Pancreas (tissue), 10 donors: ENCODE measurements at places on chromosomes 4 and X. TPM values are rescaled to one million over a fixed set of nuclear protein-coding genes. Genes with fewer than 3 reads are reported as not detected.

DNA sequence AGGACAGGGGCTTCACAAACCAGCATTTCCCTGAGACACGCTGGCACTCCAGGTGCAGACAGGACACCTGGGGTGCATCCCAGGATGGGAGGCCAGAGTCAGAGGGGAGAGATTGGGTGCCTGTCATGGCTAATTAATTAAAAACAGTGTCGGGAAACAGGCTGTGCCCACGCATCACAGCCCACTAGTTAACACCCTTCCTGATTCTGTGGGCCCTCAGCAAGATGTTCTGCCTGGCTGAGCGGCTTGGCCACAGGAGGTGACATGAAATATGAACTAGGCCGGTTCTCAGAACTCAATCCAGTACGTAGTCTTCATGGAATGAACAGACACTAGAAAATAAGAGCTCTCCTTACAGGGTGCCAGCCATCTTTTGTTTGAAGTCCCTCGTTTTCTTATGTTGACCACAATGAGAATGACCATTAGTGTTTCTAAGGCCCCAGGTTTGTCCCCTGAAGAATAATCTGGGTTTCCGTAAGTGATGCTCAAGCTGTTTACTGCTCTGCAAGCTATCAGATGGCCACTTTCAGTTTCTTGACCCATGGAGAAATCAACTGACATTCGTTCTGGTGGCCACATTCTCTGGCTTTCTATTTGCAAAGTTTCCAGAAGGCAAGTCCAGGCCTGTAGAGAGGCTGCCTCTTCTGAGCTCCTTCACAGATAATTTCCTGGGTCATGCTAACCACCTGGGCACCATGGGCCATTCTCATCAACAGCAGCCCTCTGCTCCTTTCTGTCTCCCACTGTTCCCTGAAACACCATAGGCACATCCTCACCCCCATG lies 72.3 kb downstream of the SLC34A2 start:
- H3K36me3 ChIP-seq: no peaks in the 10 kb centered on the region
- no peaks in the 10 kb centered on the region for H3K4me1 ChIP-seq
- no peak overlapping the region for H3K27ac ChIP-seq
- no peak for DNase-seq
- H3K4me3 ChIP-seq: no peak overlapping the region

DNA sequence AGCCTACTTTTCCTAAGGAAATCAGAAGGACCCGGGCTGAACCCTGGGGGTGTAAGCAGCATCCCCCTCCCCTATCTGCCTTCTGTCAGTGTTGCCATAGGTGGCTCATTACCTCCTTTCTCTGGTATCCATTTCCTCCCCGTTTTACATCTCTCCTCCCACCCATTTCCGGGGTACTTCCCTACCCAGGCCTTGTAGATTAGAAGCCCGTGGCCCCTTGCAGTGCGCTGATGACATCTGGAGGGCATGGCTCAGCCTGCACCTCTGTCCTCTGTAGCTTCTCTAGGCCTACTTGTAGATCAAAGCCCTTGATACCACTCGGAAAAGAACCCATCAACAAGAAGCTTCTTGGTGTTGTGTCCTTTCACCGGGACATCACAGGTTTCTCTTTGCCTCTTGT lies 71.8 kb downstream of the NBDY start:
- no peak for DNase-seq
- H3K36me3 ChIP-seq: no peaks in the 10 kb centered on the region
- H3K4me1 ChIP-seq: no peaks in the 10 kb centered on the region
- H3K27me3 ChIP-seq: no peaks in the 10 kb centered on the region
- no peak overlapping the region for H3K4me3 ChIP-seq

- H3K4me3 ChIP-seq: no peak overlapping the region
- no peak overlapping the region for H3K27ac ChIP-seq
- H3K27me3 ChIP-seq: no peaks in the 10 kb centered on the region
- no peaks in the 10 kb centered on the region for H3K36me3 ChIP-seq
- no peak for DNase-seq
Observed at GRCh38 chr4:126209147-126209546, 894.4 kb downstream of the FAT4 start.

DNA sequence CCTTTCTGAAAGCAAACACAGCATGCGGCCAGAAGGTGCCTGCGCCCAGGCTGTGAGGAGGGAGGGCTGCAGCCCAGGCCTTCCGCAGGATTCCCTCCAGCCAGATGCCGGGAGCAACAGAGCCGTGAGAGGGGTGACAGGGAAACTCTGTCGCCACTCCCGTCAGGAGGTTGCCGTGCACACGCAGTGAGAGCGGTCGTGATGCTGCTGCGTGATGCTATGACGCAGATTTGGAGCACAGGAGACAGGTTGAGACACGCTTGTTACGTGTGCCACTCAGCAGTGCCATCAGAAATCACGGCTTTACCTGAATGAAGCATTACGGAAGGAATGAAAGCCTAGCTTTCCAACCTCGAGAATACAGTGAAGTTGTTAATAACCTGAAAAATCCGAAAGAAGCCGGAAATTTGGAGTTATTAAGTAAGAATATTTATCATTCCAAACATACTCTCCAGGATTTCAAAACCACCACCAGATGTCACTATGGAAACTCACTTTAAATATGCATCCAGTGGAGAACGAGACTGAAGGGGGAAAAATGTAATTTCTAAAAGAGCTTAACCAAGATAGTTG lies 54.4 kb downstream of the FAT1 start:
- H3K27me3 ChIP-seq: no peaks in the 10 kb centered on the region
- no peak overlapping the region for H3K4me3 ChIP-seq
- H3K4me1 ChIP-seq: peaks cover 22% of the 10 kb centered on the region
- no peak overlapping the region for H3K27ac ChIP-seq
- DNase-seq: no peak

TEC gene
- total RNA-seq: 0.71 TPM

- no peak overlapping the region for H3K4me3 ChIP-seq
- DNase-seq: peak; percentile 16
- no peaks in the 10 kb centered on the region for H3K27me3 ChIP-seq
- no peaks in the 10 kb centered on the region for H3K4me1 ChIP-seq
- H3K36me3 ChIP-seq: no peaks in the 10 kb centered on the region
- no peak overlapping the region for H3K27ac ChIP-seq
Observed at GRCh38 chrX:43559644-43560043, 96.5 kb upstream of the MAOA start.

GRCh38 chr4:86981789-86982188 lies 47.0 kb downstream of the AFF1 start:
- no peak for DNase-seq
- H3K27me3 ChIP-seq: no peaks in the 10 kb centered on the region
- H3K4me3 ChIP-seq: no peak overlapping the region
- no peak overlapping the region for H3K27ac ChIP-seq

DNA sequence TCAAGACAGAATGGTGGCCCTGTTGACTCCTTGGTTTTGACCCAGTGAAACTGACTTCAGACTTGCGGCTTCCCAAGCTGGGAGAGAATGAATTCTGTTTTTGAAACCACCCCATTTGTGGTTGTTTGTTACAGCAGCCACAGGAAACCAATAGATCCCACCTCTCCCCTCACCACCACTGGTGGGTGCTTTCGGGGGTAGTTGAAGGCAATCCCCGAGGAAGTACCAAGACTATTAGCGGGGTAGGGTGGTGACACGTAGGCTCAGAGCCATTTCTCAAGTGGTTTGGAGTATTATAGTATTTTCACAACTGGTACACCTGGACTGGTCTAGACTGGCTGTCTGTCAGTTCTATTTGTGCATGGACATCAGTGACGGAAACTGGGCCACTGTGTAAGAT lies 189.1 kb upstream of the RBPJ start:
- DNase-seq: no peak
- no peaks in the 10 kb centered on the region for H3K36me3 ChIP-seq
- no peaks in the 10 kb centered on the region for H3K27me3 ChIP-seq
- H3K4me1 ChIP-seq: no peaks in the 10 kb centered on the region
- no peak overlapping the region for H3K4me3 ChIP-seq

DNA sequence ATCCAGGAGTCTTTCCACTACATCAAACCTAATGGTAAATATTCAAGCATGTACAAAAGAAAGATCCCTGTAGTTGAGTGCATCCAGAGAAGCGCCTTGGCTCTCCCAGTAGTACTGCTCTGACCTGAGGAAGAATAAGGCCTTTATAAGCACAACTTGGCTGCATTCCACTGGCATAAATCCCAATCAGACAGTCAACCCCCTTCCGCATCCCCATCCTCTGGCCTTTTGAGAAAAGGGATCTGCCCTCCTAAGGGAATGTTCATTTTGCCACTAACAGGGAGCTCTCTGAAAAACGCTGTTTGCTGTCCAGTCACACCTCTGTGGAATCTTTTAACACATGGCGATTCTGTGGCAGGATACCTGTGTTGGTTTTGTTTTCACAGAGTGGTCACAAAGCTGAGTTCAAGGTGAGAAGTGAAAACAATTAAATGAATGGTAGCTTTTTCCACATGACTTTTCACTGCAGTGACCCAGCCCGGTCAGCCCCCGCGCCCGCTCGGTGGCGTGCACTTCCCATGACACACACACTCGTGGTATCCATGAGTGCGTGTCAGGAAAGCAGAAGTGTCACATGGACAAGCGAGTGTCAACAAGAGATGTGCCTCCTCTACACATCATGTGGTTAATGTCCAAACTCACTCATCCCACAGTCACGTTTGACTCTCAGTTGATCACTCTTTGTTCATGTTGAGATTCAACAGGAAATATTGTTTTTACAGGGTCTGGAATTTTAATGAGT lies 112.2 kb upstream of the ENPP6 start:
- no peaks in the 10 kb centered on the region for H3K27me3 ChIP-seq
- no peaks in the 10 kb centered on the region for H3K36me3 ChIP-seq
- peaks cover 17% of the 10 kb centered on the region for H3K4me1 ChIP-seq

CNGA1 gene
- total RNA-seq: 0.79 TPM

- H3K4me3 ChIP-seq: no peak overlapping the region
- DNase-seq: no peak
- no peak overlapping the region for H3K27ac ChIP-seq
Observed at GRCh38 chrX:13939741-13940597, 89.7 kb downstream of the GEMIN8 start.

NKAP gene
- 4.0 TPM for total RNA-seq

DNA sequence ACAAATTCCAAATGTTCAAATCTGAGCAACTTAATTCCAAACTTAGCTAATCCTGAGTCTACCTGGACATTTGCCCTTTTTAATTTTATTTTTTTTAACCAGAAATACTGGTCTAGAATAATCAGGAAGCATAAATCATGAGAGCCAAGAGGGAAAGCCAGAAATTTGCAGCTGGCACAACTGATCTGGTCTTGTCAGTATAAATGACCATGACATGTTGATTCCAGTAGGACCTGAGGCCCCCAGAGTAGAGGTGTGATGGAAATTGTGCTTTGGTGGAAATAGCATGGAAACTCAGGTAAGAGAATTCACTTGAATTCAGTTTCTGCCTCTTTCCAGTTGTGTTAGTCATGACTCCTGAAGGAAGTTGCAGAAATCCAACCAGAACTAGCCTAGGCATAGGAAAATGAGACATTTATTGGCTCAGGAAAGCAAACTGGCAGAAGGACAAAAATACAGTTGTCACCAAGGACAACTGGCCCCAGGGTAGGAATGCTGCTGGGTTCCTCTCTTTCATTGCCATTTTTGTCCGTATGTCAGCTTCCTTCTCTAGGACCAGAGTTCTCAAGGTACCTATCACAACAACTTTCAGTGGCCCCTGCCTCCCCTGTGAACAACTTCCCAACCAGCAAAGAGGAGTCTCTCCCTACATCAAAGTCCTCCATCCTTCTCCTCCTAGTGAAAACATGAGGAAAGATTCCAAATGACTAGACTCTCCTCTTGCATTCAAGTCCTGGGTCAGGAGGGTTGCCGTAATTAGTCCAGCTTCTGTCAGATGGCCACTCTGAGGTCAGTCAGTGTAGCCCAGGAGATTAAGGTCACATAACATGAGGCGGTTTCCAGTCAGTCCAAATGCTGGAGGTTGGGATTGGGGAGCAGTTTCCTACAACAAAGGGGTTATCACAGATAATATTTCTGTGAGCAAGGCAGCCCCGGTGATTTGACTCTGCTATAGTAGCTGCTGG lies 29.3 kb upstream of the MYOZ2 start:
- DNase-seq: peak; percentile 8
- no peak overlapping the region for H3K27ac ChIP-seq
- no peaks in the 10 kb centered on the region for H3K27me3 ChIP-seq
- H3K4me1 ChIP-seq: peaks cover 8% of the 10 kb centered on the region
- no peaks in the 10 kb centered on the region for H3K36me3 ChIP-seq

ARHGEF38 gene
- total RNA-seq: 12.4 TPM

DNA sequence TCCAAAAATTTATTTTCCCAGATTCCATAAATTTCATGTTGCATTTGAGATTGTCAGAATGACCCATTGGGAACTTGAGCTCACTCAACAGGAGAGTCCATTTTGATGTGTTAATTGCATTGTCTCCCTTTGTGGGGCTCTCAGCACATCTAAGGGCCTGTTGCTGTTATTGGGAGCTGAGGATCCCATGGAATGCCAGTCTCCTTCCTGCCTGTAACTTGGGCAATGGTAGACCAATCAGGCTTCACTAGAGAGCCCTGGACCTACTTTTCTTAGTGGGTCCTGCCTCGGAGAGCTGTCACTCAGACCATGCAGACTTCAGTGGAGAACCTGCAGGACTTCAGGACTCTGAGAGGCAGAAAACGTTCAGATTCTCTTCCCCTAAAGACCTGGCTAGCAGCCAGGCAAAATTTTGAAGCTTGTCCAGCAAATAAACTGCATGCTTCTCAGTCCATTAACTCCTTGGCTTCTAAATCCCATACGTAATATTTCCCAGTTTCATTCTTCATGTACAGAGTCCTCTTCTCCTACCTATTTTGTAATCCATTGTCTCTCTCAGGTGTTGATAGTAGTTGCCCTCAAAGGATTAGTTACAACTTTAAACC lies 25.1 kb downstream of the OCRL start:
- DNase-seq: no peak
- no peaks in the 10 kb centered on the region for H3K36me3 ChIP-seq
- no peak overlapping the region for H3K4me3 ChIP-seq
- no peaks in the 10 kb centered on the region for H3K27me3 ChIP-seq

GRCh38 chr4:56255820-56256219 lies 131.5 kb downstream of the AASDH start:
- H3K36me3 ChIP-seq: no peaks in the 10 kb centered on the region
- H3K4me3 ChIP-seq: no peak overlapping the region

SOD3 gene
- total RNA-seq: 35.9 TPM

DRD5 gene
- not detected for total RNA-seq

GPR119 gene
- 1.5 TPM for total RNA-seq

GRCh38 chrX:49197543-49198087 lies 2.4 kb downstream of the SYP start:
- DNase-seq: no peak
- H3K4me3 ChIP-seq: no peak overlapping the region
- peaks cover 4% of the 10 kb centered on the region for H3K4me1 ChIP-seq
- H3K27ac ChIP-seq: no peak overlapping the region
- no peaks in the 10 kb centered on the region for H3K27me3 ChIP-seq

DNA sequence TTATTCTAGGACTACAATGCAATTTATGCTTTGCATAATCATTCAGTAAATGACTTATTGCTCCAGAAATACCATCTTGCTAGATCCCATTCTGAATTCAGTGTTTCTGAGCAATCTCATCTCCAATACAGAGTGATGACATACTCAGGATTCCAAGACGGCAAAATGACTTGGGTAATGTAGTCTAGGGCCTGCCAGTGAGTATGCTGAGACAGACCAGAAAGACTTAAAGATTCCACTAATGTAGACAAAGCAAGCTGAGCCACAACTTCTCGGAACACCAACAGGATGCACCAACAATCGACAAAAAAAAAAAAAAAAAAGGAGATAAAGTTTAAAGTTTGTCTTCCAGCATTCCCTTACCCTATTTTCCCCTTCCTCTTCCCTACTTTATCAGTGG lies 919 bp upstream of the SEC24B start:
- no peaks in the 10 kb centered on the region for H3K27me3 ChIP-seq
- peak overlapping the region; percentile 89 for H3K27ac ChIP-seq
- H3K4me3 ChIP-seq: no peak overlapping the region

GRCh38 chrX:1602299-1602698 lies 10.9 kb downstream of the AKAP17A start:
- peaks cover 43% of the 10 kb centered on the region for H3K36me3 ChIP-seq
- no peak overlapping the region for H3K27ac ChIP-seq
- no peaks in the 10 kb centered on the region for H3K4me1 ChIP-seq
- DNase-seq: no peak
